ENCODE measurements at places on chromosomes 7 and 10. TPM values are rescaled to one million over a fixed set of nuclear protein-coding genes. Genes with fewer than 3 reads are reported as not detected.
A peak's percentile ranks its signal among the peaks of the same experiment; 100 is the strongest.

TAS2R16 gene
- not detected for total RNA-seq

SORCS1 gene
- total RNA-seq: not detected

SCART1 gene
- total RNA-seq: not detected

CLEC5A gene
- total RNA-seq: not detected

LGI1 gene
- not detected for total RNA-seq

ATXN7L1 gene
- 1.5 TPM for total RNA-seq

DPP6 gene
- not detected for total RNA-seq

ADCY1 gene
- total RNA-seq: not detected

ASAH2B gene
- 3.6 TPM for total RNA-seq

DNA sequence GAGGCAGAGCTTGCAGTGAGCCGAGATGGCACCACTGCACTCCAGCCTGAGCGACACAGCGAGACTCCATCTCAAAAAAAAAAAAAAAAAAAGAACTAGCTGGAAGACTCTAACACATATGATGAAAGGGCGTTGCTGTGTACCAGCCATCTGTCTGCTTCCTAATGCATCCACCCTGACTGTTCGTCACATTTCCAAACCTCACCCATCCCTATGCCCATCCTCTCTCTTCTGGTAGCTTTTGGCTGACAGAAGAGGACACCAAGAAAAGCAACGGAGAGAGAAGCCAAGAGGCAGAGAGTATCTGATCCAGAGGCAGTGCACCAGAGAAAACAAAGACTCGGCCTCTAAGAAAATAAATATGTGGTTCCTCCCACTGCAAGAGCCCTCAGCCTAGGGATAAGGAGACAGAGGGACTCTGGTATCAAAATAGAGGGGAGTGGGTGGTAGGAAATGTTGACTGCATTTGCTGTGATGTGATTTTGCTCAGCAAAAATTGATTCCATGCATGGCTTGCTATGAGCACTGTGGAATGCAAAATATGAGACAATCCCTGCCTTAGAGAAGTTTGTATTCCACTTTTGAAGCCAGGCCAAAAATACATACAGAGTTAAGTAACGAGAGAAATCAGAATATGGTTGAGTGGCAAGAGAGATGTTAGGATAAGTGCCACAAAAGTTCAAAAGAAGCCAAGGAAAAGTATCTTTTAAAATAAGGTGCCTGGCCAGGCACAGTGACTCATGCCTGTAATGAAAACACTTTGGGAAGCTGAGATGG, 100.8 kb upstream of the STK17A start:
- DNase-seq: peak; percentile 71

DNA sequence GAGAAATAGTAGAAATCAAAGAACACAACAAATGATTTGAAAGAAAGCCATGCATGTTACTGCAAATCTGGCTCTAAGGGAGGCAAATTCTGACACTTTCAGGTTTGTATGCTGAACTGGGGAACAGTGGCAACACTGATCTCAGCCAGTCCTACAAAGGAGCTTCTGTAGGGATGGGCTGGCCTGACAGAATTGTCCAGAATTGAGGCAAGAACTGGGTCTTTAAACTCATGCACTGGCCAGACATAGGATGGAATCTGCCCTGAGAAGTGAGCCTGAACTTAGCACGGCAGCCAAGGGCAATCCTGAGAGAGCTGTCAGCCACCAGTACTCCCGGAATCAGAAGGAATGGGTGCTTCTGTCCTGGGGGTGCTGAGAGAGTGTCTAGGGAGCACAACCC, 70.9 kb upstream of the RAPGEF5 start:
- no peak for DNase-seq

DNA sequence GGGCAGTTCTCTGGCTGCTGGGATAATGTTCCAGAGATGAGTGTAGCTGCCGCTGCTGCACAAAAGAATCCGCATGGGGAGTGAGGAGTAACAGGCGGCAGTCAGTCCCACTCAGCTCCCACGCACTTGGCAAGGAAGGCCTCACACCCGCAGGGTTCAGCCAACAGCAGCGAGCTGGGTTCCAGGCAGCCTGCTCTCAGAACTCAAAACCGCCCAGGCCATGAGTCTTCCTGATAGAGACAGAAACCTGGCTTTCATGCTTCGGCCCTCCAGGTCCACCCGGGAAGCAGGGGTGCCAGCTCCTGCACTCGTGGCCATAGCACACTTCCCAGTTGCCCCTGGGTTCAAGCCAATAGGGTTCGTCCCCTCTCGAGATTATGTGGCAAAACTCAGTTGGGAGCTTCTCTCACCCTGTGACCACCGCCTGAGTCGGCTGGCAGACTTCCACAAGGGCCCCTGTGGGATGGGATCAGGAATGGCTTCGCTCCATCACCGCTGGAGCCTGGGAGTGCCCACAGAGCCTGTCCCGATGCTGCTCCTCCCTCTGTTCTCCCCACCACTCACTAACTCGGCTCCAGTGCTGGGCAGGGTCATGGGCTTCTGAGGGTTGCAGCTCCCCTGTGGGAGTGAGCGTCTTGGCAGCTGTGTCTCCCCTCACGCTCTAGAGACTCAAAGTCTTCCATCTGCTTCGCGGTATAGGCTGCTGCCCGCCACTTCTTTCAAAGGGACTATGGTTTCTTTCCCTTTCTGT, 20.6 kb downstream of the CLRN3 start:
- no peak for DNase-seq

DNA sequence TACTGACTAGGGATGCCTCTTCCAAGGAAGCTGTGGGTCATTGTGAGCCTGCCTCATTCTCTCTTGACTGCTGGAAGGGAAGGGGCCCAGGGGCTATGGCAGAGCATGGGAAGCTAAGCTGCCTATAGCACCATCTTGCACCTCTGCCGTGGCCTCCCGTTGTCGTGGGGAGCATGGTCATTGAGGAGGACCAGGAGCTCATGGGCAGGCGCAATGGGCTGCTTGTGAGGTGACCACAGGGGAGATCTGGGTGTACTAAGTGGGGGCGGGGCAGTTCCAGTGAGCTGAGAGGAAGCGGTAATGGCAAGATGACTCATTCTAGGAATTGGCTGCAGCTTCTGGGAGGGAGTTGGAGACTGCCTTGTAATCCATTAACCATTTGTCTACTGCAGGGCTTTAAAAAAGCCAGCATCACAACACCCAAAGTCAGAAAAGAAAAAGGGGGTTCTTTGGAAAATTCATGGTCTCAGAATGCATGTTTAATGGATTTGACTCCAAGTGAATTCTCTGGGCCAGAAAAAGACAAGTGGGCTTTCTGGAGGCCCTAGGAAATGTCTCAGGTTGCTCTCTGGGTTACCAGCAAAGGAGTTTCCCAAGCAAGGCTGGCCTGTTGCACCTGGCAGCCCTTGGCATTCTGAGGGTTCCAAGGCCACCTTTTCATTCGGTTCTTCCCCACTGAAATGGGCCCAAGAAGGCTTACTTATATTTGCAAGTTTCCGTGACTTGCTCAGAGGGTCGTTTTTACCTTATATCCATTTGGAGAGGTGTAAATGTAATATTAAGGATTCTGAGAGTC, 3.6 kb downstream of the DUSP5 start:
- peak; percentile 91 for DNase-seq

DNA sequence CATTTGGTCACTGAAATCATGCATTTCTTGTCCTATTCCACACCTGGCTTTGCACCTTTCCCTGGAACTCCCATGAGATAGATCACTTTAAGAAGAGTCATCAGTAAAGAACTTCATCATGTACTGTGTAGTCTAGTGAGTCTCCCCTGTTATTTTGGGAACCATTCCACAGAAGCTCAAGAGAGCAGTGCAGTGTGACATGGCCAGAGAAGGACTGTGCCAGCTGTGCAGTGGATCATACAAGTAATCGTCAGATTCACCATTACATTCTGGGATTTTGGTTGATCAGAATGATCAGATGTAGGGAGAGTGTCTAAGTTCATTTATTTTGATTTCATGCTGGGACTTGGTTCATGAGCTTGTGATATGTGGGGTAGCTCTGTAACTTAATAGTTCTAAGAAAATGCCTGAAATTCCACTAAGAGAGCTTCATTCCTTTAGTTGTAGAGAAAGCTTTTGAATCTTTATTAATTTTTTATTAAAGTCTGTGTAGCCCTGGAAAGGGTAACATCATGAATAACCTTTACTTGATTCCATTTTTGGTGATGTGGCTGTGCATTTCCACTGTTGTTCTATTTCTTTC, 166.8 kb downstream of the SUGCT start:
- DNase-seq: no peak

DNA sequence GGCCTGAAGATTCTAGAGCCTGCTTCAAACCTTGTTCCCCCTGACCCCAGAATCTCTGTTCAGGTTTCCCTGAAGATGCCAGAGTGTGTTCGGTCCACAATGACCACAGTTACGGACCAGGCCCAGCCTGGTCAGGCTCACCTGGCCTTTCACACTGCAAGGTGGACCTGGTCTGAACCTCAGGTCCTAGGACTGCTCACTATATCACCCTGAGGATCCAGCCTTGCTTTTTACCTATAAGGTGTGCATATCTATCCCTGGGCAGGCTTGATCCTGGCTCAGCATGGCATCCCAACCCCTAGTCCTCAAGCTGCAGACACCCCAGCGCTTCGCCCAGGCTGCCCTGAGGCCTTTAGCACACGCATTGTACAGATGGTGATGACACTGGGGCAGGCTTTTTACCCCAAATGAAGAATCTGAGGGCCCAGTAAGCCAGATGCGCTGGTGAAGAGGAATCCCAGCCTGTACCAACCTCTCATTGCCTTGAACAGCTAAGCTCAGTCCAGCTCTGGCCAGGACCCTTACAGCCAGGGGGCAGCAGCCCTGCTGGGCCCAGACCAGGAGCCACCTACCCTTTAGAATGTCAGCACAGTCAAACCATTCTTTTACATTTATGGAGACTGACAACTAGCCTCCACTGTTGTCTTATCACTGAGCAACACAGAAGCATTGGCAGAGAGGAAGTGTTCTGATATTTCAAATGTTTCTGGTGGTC, 28.0 kb downstream of the MAT1A start:
- no peak for DNase-seq

GRCh38 chr7:21867226-21867625, 78.5 kb downstream of the CDCA7L start:
- no peak for DNase-seq

GRCh38 chr10:11066520-11066919, 48.8 kb downstream of the CELF2 start:
- no peak for DNase-seq

DNA sequence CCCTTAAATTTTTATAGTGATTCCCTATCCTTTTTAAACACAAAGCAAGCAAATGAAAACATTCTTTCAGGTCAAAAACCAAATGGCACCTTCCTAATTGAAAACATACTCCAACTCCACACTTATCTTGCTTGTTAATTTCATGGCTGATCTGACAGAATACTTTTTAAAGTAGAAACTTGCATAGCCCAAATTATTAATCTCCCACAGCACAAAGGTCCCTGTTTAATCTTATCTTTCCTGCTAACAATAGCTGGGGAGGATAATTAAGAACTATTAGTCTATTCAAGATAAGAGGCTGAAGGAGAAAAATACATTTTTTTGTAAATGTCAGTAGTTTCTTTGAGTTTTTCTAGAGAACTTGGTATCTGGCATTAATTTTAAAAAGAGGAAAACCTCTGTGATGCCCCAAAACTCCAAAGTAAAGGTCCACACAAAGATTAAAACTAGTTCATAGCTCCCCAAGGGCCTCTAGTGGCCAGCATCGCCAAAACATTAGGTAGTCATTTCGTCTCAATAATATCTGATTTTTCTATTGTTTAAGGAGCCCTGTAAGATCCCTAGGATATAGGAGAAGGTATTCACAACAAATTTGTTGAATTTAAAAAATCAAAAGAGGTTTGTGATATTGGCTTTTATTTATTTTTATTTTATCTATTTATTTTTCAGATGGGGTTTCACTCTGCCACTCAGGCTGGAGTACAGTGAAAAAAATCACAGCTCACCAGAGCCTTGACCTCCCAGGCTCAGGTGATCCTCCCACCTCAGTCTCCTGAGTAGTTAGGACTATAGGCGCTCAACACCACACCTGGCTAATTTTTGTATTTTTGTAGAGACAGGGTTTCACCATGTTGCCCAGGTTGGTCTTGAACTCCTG, 14.7 kb downstream of the CDNF start:
- DNase-seq: peak; percentile 47

GRCh38 chr7:155198196-155198892, 99.3 kb upstream of the INSIG1 start:
- DNase-seq: no peak

DNA sequence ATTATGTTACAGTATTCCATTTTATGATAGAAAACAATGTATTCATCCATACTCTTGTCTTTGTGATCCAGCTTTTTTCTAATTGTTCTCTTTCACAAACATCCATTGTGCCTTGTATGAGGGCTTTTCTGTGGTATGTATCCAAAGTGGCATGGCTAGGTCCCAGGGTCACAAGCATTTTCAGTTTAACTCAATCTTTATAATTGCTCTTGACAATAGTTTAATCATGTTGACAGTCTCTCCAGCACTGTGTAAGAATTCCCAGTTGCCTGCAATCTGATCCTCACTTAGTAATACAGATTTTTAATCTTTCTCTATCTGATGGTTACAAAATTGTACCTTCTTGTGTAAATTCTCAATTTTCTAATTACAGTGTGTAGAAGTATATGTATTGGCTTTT, 533.4 kb downstream of the NEBL start:
- no peak for DNase-seq

DNA sequence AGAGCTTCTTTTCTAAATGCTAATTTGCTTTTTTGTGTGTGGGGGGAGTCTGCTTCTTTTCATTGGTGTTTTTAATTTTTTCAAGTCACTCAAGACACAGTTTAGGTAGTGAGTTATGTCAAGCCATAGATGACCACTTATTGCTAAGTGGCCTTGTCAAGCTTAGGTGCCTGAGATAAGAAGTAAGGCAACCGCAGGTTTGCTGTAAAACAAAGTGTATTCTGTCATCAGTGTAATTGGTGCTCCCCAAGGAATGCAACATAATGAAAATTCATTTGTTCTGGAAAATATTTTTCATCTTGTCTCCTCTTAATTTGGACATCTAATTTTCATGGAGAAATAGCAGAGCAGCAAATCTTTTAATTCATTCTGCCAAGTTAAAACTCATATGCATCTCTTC, 249.6 kb downstream of the EXOC4 start:
- no peak for DNase-seq

GRCh38 chr7:21934808-21935207, 10.9 kb downstream of the CDCA7L start:
- no peak for DNase-seq

DNA sequence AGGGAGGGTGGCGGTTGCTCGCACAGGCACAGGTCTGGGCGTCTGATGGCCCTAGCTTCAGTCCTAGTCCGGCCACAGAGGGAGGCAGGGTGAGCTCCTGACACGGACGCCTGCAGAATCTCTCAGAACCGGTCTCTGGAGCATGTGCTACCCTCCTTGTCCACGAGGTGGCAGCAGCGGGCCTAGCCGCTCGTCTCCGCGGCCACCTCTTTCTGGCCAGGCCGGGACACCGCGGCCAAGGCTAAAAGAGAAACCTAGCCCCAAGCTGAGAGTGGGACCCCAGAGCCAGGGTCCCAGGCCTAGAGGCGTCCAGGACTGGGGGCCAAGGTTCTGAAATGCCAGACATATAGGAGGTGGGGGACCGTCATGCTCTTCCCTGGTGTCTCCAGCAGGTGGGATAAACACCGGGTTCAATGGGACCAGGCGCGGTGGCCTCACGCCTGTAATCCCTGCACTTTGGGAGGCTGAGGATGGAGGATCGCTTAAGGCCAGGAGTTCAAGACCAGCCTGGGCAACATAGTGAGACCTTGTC, 3.2 kb upstream of the LAT2 start:
- peak; percentile 65 for DNase-seq
